ENCODE measurements at places on chromosomes 4 and X.

DNA sequence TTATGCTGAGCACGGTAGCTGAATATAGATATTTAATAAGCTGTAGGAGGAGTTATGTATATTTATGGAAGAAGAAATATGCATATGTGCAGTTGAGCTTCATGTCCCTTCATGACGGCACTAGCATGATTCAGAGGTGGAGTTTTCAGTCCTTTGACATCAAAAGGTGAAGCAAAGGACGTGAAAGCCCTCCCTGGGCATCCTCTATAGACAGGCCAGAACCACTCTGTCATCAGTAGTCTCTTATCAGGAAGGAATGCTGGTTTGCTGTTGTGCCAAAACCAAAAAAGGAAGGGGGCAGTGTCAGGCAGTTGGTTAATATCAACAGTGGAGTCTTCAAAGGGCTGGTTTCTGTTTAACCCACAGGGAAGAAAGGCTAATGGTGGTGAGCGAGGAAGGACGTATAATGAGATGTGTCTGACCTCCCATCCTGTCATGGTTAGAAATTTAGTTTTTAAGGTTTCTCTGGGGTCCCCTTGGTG, 23.5 kb upstream of the IL2 start:
- DNase-seq: no peak

GRCh38 chr4:99633772-99634171, 23.9 kb downstream of the C4orf54 start:
- no peak for DNase-seq

DNA sequence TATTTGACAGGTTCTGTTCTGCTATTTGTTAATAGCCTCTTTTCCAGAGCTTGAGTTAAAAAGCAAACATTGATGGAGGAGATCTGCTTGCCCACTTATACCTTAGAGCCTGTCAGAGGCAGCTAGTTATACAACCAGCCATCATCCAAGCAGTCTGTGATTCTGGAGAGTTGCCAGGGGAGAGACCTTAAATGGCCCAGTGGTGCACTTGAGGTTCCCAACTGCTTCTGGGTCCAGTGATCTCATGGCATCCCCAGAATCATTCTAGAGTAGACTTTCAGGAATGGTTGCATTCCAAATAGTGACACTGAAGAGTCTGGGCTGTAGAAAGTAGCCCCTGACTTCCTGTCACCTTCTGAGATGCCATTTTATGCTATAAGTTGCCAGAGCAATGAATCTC, 160.7 kb downstream of the FHIP1A start:
- DNase-seq: no peak

DNA sequence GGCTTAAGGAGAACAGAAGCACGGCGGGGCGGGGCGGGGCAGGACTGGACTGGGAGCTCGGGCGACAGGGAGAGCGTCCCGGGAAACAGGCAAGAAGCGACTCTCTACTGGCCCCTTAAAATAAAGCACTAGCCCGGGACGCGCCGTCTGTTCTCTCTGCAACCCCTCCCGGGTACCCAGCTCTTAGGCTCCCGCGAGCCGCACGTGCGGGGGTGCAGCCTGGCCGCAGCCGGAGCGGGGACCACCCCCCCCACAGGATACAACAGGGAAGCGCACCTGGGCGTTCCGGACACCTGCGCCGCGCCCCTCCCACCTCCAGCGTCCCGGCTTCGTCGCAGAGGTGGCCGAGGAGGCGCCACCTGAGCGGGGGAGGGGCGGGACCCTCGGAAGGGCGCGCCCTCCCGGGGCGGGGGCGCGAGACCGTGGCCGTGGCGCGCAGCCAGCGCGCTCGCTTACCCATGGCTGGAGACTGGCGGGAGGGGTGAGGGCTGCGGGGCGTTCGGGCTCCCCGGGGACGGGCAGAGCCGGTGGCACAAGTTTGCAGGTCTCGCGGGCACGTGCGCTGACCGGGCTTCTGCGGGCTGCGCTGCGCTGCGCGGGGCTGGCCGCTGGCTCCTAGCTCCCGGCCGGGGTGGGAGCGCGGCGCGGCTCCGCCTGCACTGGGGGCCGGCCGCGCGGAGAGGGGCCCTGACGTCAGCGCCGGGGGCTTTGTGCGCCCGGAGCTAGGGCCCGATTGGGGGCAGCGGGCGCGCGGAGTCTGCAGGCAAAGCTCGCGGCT, 91.5 kb downstream of the GEMIN8 start:
- DNase-seq: peak; percentile 33

DNA sequence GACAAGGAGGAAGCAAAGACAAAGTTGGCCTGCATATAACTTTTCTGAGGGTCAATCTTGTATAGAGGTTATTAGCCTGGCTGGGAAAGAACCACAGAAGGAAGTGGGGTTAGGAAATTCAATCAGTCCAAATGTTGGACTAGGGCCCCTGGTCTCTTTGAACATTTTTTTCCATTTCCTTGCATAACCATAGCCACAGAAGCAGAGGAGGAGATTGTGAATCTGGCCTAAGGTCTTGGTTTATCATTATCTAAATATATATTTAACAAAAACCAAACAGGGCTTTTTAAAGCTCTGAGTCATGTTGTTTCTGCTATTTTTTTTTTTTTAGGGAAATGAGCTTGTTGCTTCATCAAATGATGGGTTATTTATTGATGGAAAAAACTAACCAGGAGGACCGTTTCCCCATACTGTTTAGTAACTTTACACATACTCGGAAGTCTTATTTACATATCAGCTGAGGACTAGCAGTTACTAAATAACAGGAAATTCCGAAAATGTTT, 97.7 kb upstream of the ACSL4 start:
- DNase-seq: no peak

DNA sequence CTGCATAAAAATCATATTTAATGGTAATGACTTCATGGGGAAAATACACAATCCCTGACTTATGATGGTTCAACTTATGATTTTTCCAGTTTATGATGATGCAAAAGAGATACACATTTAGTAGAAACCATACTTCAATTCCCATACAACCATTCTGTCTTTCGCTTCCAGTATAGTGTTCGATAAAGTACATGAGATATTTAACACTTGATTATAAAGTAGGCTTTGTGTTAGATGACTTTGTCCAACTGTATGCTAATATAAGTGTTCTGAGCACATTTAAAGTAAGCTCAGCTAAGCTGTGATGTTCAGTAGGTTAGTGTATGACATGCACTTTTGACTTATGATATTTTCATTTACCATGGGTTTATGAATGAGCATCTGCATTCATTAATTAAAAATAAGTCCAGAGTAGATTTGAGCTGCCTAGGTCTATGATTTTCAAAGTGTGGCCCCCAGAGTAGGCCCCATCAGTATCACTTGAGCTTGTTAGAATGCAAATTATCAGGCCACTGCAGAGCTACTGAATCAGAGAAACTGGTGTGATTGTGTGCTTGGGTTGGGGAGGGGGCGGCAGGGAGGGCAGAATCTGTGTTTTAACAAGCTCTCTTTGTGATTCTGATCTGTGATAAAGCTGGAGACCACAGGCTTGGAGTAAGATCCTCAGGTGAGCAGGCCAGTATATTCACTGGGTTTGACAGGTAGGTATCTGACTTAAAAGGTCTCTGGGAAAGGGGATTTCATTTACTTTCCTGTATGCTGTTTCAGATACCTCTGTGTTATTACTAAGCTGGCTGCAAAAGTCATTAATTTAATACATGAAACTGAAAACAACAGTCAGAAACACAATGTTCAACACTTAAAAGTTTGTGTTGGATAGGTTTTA, 8.4 kb downstream of the ATP10D start:
- DNase-seq: no peak

GRCh38 chr4:8050555-8051206, 107.9 kb downstream of the ABLIM2 start:
- peak; percentile 24 for DNase-seq

DNA sequence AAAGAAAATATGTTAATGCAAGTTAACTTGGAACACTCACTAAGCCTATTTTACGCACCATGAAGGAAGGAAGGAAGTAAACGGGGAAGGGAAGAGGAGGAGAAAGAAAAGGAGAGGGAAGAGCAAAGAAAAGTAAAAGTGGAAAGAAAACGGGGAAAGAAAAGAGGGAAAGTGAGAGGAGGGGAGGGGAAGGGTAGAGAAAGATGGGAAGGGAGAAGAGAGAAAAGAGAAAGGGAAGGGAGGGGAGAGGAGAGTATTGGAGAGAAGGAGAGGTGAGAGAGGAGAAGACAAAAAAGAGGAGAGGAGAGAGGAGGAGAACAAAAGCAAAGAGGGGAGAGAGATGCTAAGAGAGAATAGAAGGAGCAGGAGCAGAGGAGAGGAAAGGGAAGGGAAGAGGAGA, 224.1 kb downstream of the SLITRK2 start:
- DNase-seq: no peak

DNA sequence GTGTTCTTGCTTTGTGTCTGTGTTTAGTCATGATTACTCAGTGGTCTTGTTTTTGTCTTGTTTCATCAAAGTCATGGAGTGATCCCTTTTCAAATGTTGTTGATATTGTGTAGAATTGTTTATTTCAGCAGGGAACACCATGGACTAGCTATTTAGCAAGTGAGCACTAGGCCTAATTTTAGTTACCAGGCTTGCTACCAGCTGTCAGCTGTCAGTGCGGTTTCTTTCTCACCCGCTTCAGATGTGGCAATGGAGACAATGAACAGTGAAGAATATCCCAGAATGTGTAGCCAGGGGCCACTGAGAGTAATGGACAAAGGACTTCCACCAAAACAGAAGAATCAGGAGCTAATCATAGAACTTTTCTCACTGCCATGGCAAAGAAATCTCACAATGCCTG, 432.8 kb upstream of the FMR1 start:
- DNase-seq: no peak

DNA sequence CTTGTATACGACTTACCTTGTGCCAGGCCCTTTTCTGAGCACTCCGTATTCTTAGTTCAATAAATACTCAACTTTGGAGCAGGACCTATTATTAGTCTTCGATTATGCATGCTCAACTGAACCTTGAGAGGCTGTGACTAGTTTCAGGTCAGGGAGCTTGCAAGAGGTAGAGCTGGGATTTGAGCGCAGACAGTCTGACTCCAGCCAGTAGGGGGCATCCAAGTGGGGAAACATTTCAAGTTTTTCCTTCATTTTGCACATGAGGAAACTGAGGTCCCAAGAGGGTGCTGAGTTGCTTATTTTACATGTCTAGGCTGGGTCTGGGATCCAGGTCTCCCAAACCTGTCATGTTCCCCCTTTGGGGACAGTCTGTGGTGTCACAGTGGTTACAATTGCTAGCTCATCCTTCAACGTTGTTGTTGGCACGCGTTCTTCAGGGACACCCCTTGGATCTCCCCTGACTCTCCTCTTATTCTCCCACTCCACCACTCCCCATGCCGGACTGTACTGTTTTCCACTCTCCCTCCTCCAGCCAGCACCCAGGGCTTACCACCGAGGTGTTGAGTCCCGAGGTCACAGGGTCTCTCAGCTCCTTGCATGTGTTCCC, 6.7 kb upstream of the PRICKLE3 start:
- no peak for DNase-seq

DNA sequence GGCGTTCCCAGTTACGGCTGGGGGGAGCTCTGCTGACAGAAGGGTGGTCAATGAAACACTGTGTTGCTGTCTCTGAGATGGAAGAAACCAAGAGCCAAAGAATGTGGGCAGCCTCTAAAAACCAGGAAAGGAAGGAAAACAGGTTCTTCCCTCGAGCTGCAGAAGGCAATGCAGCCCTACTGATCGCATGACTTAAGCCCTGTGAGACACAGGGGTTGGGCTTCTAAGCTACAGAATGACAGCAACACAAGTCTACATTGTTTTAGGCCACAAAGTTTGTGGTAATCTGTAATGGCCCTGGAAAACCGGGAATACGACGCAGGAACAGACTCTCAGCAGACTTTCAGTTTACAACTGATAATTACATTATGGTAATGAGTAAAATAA, 38.2 kb upstream of the MTNR1A start:
- DNase-seq: no peak

GRCh38 chr4:127558489-127559407, 74.0 kb upstream of the INTU start:
- no peak for DNase-seq

DNA sequence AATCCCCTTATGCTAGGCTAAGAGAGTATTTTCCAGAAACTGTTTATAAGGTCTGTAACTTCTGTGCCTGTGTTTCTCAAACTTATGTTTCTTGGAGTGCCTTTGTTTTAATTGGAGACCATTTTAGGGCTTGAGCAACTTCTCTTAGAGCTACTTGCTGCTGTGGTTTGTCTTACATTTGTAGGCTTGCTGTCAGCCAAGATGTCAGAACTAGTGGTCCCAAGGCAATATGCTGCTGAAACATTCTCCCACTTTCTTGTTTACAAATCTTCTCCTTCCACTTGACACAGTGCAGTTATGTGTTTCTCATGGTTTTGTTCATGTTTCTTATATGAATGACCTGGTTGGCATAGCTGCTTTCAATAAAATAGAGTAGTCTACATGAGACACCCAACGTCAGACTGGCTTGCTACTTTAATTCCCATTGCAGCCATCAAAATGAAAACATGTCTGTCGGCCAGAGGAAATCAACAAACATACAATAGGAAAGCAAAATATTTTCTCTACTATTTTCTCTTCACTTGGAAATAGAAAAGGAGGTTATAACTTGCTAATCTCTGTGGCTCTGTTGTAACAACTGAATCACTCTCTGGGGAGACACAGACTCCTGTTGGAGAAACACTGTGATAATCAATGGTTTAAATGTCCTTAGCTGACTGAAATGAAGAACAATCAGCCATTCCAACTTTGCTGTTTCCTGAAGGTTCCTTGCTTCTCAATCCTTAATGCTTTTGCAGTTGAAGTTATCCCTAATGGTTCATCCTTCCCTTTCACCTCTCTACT, 426.4 kb downstream of the PDGFC start:
- DNase-seq: no peak

Measured in NCI-H2171 (cell line).